ENCODE measurements at places on chromosomes 16 and 17.
A peak's percentile ranks its signal among the peaks of the same experiment; 100 is the strongest.

DNA sequence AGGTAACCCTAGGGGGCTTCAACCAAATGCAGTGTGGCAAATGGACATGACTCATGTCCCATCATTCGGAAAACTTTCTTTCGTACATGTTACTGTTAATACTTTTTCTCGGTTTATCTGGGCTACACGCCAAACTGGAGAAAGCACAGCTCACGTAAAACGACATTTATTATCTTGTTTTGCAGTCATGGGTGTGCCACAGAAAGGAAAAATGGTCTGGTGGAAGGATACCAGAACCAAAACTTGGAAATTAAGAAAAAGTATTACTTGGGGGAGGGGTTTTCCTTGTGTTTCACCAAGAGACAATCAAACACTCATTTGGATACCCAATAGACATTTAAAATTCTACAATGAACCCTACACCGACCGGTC, 23.6 kb downstream of the ALOX15B start:
- no peak for DNase-seq

- DNase-seq = no peak
These were observed 19.4 kb downstream of the CIAPIN1 start for GRCh38 chr16:57427824-57428223.

- DNase-seq = no peak
These were observed 10.8 kb upstream of the C16orf95 start for GRCh38 chr16:87327798-87328495.

DNA sequence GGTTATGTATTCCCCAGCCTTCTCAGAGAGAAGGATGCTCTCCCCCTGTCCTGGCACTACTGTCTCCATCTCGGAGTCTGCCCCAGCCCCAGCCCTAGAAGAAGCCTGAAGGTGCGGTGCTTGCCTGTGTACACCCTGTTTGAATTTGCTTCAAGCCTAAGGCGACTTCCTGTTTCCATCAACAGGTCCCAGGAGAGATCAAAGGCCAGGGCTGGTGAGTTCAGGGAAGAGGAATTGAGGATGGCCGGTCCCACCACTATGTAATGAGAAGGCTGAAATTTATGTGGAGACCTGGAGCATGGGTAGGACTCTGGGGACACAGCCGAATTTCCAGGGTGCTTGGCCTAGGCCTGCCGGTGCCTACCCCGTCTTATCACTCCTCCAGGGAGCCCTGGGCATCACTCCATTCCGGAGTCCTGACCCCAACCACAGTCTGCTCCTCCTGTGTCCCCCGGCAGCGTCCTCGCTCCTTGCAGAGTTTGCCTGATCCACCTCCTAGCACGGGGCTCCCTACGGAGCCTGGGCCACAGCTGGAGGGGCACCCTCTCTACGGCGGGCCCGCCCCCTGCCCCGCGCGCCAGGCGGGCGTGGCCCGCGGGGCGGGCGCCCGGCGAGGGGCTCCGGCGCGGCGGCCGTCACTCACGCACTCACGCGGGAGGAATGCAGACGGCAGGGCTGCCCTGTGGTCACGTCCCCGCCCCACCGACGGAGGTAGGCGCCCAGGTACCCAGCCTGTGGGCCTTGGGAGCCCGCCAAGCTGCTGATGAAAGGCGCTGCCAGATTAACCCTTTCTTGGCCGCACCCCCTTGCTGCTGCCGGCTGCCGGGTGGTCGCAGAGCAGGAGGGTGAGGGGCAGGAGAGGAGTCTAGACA, 53.8 kb upstream of the TAC4 start:
- DNase-seq = no peak

GRCh38 chr17:65311261-65311660, 174.1 kb downstream of the RGS9 start:
- no peak for DNase-seq

- peak; percentile 85 for DNase-seq
These were observed 23.2 kb upstream of the NTN1 start for GRCh38 chr17:8997994-8998628.

DNA sequence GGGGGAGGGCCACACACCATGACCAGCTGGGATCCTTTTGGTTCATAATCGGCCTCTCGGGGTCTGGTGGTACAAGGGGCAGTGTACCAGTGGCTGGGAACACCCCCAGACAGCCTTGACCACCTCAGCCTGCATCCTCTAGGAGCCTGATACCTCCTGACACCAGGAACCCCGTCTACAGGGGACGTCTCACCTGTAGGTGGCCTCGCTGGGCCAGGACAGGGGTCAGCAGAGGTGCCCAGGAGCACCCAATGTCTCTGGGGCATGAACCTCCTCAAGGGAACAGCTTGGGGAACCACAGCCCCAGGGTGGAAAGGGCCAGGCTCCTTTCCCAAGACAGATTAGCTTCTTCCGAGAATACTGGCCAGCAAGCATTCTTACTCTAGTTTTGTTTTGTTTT, 2.5 kb upstream of the METRNL start:
- peak; percentile 49 for DNase-seq

DNA sequence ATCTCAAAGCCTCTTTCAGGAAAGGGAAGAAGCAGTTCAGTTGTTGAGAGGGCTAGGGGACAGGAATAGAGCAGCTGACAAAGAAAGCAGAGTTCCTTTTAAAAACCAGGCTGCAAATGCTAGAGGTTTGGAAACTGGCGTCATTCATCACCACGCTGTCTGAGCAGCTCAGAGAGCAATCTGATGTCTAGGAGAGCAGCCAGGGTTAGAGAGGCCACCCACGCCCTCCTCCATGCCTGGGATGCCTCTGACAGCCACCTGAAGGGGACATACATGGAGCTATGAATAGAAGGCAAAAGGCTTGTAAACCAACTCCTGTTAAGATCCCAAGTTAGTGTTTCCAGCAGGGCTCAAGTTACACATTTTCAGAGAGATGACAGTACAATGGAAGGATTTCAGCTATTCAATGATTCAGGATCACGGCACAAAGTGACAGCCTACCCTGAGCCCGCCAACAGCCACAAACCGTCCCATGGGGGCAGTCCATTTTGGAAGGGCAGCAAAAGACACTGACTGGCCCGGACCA, 12.4 kb downstream of the RAB5C start:
- no peak for DNase-seq

DNA sequence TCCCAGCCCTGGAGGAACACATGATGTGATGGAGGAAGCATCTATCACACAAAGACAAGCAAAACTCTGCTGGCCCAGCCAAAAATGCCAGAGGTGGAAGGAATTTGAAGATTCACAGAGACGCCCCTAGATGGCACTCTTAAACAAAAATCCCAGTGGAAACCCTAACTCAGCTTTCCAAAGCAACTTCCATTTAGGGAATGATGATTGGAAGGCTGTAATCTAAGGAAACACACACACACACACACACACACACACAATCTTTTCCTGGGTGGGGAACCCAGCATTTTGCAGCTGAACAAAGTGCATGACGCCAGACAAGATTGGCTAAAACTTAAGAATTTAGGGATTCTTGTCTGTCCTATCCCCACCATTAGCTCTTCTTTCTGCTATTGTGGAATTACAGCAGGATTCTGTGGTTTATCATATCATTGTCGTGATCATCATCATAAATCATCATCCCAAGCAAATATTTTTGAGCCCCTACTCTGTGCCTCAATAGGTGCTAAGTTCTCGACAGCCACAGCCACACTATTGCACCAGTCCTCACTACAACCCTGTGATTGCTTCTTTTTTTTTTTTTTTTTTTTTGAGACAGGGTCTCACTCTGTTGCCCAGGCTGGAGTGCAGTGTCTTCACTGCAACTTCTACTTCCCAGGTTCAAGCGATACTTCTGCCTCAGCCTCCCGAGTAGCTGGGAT, 1.6 kb upstream of the LDAF1 start:
- peak; percentile 21 for DNase-seq

- DNase-seq = no peak
These were observed 28.9 kb upstream of the SEC14L1 start for GRCh38 chr17:77111934-77112296.

GRCh38 chr17:28018439-28019070, 23.9 kb upstream of the NLK start:
- no peak for DNase-seq

DNA sequence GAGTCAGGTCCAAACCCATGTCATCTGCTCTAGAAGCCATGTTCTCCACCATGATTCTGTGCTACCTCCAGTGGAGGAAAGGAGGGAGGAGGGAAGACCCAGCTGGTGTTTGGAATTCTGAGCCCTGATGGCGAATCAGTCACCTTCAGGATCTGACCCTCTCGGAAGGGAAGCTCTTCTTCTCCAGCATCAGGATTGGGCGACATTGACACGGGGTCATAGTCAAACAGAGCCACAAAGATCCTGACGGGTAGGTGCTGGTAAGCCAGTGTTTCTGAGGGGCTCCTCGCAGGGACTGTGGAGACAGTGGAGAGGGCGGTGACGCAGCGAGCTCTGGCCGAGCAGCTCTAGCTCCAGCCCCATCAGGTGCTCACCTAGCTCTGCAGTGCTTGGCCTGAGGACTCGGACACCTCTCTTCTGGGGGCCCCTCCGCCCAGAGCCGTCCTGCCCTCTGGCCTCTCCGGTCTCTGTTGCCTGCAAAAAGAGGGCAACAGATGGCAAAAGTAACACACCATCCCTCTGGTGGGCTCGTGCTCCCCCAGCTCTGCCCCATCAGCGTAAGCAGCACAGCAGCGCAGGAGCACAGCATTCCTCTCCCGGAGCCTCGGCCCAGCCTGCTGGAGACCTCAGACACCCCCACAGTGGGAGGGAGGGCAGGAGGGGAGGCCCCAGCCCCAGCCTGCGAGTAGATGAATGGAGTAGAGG, 21.0 kb downstream of the TSPOAP1 start:
- no peak for DNase-seq

DNA sequence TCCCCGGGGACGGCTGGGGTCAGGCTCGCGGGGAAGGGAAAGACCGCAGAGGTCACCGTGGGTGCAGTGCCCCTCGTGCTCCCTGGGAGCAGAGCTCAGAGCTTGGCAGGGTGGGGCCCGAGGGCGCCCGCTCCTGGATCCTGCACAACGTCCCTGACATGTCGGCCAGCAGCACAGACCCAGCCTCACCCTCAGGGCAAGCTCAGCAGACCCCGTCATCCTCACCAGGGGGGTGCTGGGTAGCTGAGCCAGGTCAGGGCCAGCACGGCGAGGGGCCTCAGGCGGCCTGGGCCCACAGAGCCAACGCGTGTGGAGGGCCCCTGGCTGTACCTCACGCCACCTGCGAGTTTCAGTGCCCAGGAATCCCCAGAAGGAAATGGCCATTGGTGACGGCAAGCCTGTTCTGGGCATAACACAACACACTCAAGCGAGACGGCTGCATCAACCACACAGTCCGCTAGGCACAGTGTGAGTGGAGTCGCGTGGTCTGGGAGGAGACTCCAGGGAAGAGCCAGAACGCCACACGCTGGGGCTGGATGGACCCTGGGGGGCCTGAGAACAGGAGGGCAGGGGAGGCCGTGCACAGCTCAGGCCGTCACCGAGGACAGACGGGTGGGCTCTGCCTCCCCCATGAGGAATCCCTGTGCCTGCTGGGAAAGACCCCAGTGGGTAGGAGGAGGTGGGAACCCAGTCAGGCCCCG, 60.3 kb downstream of the ZNF778 start:
- DNase-seq = no peak

DNA sequence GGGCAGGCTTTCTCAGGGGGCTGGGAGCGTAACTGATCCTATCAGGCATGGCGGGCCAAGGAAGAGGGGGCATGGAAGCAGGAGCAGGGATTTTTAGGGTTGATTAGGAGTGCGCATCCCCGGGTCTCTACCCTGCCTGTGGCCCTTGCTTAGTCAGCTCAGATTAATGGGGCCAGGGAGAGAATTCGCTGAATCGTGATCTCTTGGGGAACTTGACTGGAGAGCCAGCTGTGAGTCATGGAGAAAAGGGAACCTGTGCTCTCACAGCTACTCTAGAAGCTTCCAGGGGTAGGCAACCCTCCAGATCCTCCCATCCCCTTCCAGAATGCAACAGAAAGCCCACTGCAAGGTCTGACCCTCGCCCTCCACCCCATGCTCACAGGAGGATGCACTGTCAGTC, 3.6 kb downstream of the FOXN1 start:
- no peak for DNase-seq

Data from activated naive CD4-positive, alpha-beta T cell treated with anti-CD3 and anti-CD28 coated beads for 36 hours (primary cell).